ENCODE measurements at places on chromosomes 4 and X.

GRCh38 chr4:98046665-98047064 lies 96.6 kb downstream of the STPG2 start:
- no peak for DNase-seq

DNA sequence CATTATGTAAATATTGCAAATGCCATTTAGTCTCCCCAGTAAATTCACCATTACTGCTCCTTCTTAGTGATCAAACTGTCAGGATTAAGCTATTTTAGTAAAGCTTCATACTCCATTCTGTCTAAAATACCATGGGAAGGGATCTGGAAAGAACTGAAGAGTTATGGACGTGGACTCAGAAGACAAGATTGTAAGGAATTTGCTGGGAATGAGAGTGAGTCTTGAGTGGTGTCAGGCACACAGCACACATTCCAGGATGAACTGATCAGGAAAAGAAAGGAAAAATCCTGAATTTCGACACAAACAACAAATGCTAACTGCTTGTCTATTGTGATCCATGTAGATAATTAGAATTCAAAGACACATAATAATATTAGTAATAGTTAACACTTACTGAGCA lies 311.0 kb downstream of the CENPC start:
- peak; percentile 90 for DNase-seq

- no peak for DNase-seq
Measured at GRCh38 chr4:20878806-20879205, 178.5 kb downstream of the PACRGL start.

- no peak for DNase-seq
Measured at GRCh38 chrX:104045642-104046041, 5.9 kb downstream of the H2BW2 start.

- no peak for DNase-seq
Measured at GRCh38 chrX:17802756-17803155, 58.3 kb downstream of the RAI2 start.

GRCh38 chrX:47579537-47579936 lies 2.7 kb upstream of the TIMP1 start:
- peak; percentile 55 for DNase-seq

DNA sequence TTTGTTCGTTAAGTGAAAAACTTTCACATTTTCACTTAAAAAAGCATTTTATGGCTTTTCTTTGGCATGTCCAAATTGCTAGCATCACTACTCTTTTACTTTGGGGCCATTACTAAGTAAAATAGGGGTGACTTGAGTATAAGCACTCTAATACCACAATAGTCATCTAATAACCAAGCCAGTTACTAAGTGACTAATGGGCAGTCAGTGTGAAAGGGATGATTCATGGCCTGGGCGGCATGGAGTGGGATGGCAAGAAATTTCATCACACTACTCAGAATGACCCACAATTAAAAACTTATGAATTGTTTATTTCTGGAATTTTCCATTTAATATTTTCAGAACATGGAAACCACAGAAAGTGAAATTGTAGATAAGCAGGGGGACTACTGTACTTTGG lies 60.9 kb downstream of the BMP15 start:
- peak; percentile 9 for DNase-seq

- DNase-seq = peak; percentile 27
Measured at GRCh38 chr4:184471881-184472613, 2.3 kb downstream of the IRF2 start.

GRCh38 chr4:122652379-122652778 lies 31.5 kb upstream of the IL21 start:
- DNase-seq = peak; percentile 61

GRCh38 chr4:7043284-7044136 lies at the start of gene TADA2B:
Gene TADA2B (plus strand): TSS chr4:7043372. CDS start chr4:7043580, 208 bp downstream.
- DNase-seq = peak; percentile 40
